ENCODE measurements at places on chromosomes 4 and X.

DNA sequence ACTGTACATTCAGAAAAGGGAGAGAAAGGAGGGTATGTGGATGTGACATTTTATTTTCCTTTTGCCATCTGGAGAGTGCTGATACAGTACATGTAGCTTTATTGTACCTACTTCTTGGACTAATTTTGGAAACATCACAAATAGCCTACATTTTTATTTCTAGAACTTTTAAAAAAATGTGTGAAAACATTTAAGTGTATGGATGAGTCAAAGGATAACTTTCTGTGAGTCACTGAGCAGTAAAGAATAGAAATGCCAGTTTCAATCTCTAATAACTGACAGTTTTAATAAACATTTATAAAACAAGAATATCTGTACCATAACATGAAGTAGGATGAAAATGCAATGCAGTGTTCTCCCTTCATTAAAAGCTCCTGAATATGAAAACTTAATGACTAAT lies 374.4 kb upstream of the NWD2 start:
- DNase-seq = no peak

DNA sequence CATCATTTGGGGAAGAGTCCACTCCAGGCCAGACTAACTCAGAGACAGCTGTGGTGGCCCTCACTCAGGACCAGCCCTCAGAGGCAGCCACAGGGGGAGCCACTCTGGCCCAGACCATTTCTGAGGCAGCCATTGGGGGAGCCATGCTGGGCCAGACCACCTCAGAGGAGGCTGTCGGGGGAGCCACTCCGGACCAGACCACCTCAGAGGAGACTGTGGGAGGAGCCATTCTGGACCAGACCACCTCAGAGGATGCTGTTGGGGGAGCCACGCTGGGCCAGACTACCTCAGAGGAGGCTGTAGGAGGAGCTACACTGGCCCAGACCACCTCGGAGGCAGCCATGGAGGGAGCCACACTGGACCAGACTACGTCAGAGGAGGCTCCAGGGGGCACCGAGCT lies 3.3 kb upstream of the ERAS start:
- no peak for DNase-seq

DNA sequence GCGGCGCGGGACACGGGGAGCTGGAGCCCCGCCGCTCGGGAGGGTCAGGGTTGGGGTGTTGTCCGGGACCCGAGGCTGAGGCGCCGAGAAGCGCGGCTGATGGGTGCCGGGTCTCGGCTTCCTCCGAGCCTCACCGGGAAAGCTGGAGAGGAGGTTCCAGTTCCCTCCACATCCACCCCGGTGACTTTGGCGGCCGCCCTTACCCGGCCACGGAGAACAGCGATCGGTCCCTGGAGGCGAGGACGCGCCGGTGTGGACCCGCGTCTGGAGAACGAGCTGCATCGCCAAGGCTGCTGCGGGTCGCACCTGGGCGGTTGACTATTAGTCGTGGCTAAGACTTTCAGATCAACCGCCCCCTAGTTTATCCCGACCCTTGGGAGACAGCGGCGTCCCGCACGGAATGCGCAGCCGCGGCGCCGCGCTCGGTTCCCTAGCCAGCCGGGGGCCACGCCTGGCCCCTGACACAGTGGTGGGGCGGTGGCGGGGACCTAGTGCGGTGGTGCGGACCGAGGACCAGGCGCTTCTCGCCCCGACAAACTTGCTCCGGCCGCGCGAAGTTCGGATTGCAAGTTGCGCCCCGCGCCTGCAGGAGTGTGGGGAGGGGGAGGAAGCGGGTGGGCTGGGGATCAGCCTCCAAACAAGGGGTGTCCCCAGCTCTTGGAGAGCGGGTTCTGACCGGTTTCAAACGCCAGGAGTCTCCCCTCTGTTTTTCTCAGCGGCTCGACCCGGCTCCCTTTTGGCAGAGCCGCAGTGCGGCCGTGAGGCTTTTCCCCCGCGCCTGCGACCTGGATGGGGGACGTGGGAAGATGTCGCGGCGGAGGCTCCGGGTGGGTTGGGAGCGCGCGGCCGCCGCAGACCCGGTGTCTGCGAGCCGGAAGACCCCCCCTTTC lies 568 bp downstream of the FHDC1 start:
- DNase-seq = no peak

DNA sequence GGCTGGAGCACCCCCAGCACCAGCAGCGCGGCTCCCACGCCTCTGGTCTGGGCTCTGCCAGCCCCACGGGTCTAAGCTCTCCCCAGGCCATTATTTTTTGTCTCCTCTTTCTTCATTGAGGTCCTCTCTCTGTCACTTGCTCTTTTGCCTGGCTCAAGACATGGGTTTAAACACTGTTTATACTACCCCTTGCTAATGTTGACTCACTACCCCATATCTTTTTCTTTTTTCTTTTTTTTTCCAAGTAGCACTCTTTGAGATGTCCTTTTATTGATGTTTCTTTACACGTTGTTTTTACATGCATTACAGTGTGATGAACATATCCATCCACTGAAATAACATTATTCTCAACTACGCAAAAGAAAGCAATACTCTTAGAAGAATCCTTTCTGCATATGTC lies 1.7 kb upstream of the ERVMER34-1 start:
- no peak for DNase-seq

GRCh38 chr4:126470862-126471261 lies 1156.1 kb downstream of the FAT4 start:
- no peak for DNase-seq

- no peak for DNase-seq
Measured at GRCh38 chr4:183223053-183223452, 97.0 kb downstream of the CLDN22 start.

DNA sequence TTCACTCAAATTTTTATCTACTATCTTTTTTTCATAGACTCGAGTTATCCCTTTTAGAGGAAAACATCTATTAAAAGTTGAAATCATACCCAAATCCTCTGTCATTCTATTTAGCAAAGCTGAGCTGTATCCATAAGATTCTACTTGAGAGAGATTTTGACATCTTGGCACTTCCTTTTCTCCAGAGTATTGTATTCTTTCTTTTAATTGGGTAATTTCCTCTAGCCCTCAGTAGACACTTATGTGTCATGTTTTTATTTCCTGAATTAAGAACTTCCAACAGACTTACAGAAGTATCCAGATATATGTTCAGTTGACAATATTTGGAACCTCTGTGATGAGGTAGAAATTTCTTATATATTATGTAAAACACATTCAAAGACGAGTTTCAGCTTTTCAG lies 201.6 kb upstream of the NR3C2 start:
- no peak for DNase-seq

All from activated CD4-positive, alpha-beta T cell treated with anti-CD3 and anti-CD28 coated beads, Interleukin-2, amount 50 U/mL, for 16 hours (primary cell).